Thoracic aorta (tissue), 2 donors: ENCODE measurements at places on chromosomes 5 and 9. TPM values are rescaled to one million over a fixed set of nuclear protein-coding genes. Genes with fewer than 3 reads are reported as not detected.
A peak's percentile ranks its signal among the peaks of the same experiment; 100 is the strongest.

GRCh38 chr5:62585306-62585705 lies 6.7 kb downstream of the LRRC70 start:
- H3K4me1 ChIP-seq: no peaks in the 10 kb centered on the region
- no peak overlapping the region for H3K4me3 ChIP-seq
- no peak for DNase-seq
- no peak overlapping the region for H3K27ac ChIP-seq

DNA sequence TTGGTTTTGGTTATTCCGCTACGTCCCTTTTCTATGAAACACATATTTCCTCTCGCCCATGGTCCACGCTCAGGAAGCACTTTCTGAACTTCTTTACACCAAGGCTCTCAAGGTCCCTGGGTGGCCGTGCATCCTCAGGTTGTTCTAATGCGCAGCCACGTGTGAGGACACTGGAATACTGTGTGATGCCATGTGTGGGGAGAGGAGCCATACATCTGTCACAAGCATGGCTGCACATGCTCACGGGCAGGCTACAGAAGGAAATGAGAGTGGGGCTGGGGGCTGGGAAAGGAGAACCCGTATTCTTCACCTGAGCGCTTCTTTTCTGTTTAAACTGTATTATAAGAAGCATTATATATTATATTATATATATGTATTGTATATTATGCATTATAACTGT lies 36.7 kb downstream of the PRRT1B start:
- H3K27me3 ChIP-seq: no peaks in the 10 kb centered on the region
- H3K4me1 ChIP-seq: peaks cover 18% of the 10 kb centered on the region
- DNase-seq: no peak
- H3K4me3 ChIP-seq: no peak overlapping the region
- H3K27ac ChIP-seq: no peak overlapping the region

DNA sequence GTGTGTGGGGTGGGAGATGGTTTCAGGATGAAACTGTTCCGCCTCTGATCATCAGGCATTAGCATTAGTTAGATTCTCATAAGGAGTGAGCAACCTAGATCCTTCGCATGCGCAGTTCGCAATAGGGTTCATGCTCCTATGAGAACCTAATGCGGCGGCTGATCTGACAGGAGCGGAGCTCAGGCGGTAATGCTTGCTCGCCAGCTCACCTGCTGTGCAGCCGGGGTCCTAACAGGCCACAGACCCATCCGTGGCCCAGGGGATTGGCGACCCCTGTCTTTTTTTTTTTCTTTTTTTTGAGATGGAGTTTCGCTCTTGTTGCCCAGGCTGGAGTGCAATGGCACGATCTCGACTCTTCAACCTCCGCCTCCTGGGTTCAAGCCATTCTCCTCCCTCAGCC lies 119.1 kb downstream of the KCNIP1 start:
- H3K27me3 ChIP-seq: no peaks in the 10 kb centered on the region
- no peaks in the 10 kb centered on the region for H3K36me3 ChIP-seq
- H3K4me1 ChIP-seq: no peaks in the 10 kb centered on the region
- no peak overlapping the region for H3K4me3 ChIP-seq
- no peak overlapping the region for H3K27ac ChIP-seq
- DNase-seq: no peak

DNA sequence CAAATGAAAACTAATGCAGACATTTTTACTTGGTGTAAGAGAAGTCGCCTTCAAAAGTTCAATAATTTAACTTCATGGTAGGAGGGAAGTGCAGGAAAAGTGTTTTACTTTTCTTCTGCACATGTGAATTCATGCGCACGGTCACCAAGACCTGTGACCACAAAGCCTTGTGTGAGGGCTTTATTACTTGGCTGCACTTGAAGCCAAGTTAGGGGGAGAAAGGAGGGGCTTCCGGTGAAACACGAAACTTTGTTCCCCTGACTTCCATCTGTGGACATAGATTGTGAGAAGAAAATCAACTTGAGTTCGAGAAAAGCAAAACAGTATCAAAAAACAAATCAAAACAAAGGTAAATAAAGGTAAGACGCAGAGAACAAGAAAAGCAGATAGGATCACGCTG lies 239.9 kb downstream of the ROR2 start:
- H3K27ac ChIP-seq: no peak overlapping the region
- H3K4me3 ChIP-seq: no peak overlapping the region
- H3K27me3 ChIP-seq: no peaks in the 10 kb centered on the region
- H3K4me1 ChIP-seq: no peaks in the 10 kb centered on the region

DNA sequence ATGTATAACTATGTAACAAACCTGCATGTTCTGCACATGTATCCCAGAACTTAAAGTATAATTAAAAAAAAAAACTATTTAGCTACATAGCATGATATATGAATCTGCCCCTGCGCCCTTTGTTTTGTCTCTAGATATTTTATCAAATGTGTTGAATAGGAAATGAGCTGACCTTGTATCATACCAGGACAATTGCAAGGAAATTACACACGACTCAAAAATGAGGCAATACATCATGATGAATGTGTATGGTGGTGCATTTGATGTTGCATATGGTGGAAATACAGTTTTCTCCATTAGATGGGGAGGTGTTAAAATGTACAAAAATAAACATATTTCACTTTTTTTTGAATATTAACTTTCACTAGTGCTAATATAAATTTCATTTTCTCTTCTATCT lies 28.6 kb upstream of the CEP78 start:
- no peak overlapping the region for H3K4me3 ChIP-seq
- no peaks in the 10 kb centered on the region for H3K4me1 ChIP-seq
- no peaks in the 10 kb centered on the region for H3K36me3 ChIP-seq
- H3K27ac ChIP-seq: no peak overlapping the region
- H3K27me3 ChIP-seq: no peaks in the 10 kb centered on the region

DNA sequence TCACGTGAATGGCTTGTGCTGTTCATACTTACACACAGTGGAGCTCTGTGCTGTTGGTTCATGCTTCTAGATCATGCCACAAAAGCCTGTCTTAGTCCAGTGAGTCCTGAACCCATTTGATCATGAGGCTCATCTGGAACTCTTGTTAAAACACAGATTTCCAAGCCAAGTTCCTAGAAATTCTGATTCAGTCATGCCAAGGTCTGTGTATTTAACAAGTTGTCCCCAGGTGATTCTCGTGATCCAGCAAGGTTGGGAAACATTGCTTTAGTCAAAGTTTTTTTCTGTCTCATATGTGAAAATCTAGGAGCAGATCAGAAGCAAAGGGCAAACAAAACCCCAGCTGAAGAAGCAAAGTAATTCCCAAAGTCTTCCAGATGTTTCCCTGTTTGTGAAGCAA lies 112.5 kb upstream of the GAS1 start:
- no peak overlapping the region for H3K4me3 ChIP-seq
- no peaks in the 10 kb centered on the region for H3K27me3 ChIP-seq
- H3K4me1 ChIP-seq: peaks cover 8% of the 10 kb centered on the region
- H3K27ac ChIP-seq: no peak overlapping the region

GRCh38 chr5:926417-927171 lies 33.9 kb downstream of the TRIP13 start:
- H3K4me3 ChIP-seq: peak overlapping the region; percentile 56
- no peak overlapping the region for H3K27ac ChIP-seq
- peaks cover 3% of the 10 kb centered on the region for H3K4me1 ChIP-seq
- no peak for DNase-seq

GRCh38 chr9:18428661-18429060 lies 45.3 kb upstream of the ADAMTSL1 start:
- no peaks in the 10 kb centered on the region for H3K36me3 ChIP-seq
- peaks cover 30% of the 10 kb centered on the region for H3K4me1 ChIP-seq
- no peak overlapping the region for H3K27ac ChIP-seq
- H3K27me3 ChIP-seq: no peaks in the 10 kb centered on the region
- no peak for DNase-seq

DNA sequence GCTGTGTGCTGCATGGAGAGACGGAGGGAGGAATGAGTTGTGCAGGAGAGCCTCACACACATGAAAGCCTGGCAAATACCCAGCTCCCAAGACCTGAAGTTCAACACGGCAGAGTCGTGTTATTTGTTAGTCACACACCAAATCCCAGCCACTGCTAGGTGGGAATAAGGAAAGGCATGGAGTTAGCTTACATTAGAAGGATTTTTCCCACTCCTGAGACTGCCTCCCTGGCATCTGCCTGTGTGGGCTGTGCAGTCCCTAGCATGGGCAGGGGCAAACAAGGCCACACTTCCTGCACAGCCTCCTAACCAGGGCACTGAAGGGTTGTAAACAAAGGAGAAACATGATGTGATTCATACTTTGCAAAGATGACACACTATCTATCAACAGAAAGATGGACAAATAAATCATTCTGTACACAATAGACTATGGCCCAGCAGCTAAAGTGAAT lies 306.8 kb downstream of the SPOCK1 start:
- no peak overlapping the region for H3K4me3 ChIP-seq
- no peak overlapping the region for H3K27ac ChIP-seq
- H3K36me3 ChIP-seq: no peaks in the 10 kb centered on the region
- no peaks in the 10 kb centered on the region for H3K4me1 ChIP-seq
- DNase-seq: no peak

GRCh38 chr5:63121471-63121870 lies 542.9 kb downstream of the LRRC70 start:
- DNase-seq: no peak
- no peaks in the 10 kb centered on the region for H3K36me3 ChIP-seq
- H3K27ac ChIP-seq: no peak overlapping the region
- H3K4me3 ChIP-seq: no peak overlapping the region

DNA sequence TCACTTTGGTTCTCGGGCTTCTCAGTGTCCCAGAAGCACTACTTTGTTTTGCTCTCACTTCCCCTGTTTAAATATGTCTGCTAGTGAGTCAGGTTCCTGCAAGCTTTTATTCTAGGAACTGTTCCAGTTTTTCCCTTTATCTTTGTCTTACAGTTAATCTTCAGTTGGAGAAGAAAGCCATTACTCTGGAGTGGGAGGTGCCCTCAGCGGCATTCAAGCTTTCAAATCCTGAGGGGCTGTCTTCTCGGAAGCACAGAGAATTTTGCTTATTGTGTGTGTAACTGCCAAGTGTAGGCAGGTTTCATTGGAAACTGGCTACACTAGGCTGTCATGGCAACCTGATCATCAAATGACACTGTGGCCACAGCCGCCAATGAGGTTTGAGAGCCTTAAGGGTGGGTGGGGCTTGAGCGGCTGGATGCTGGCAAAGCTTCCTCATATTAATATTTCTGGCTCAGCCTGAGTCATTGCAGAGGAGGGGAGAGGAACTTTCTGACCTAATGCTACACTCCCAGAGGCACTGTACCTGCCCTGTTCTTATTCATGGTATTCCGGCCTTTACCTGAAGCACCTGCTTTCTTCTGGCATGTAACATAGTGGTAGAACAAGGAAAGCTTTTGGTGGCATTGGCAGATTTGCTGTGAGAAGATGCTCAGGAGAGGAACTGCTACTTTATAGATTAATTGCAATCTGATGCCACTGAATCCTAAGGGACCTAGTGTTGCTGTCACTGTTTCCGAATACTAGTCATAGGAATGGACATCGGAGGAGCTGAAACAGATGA lies 26.3 kb downstream of the SLC25A25 start:
- peak overlapping the region; percentile 61 for H3K4me3 ChIP-seq
- no peaks in the 10 kb centered on the region for H3K36me3 ChIP-seq
- no peaks in the 10 kb centered on the region for H3K27me3 ChIP-seq
- DNase-seq: peak; percentile 91

- H3K4me1 ChIP-seq: peaks cover 8% of the 10 kb centered on the region
- no peak overlapping the region for H3K27ac ChIP-seq
- no peaks in the 10 kb centered on the region for H3K36me3 ChIP-seq
- H3K27me3 ChIP-seq: no peaks in the 10 kb centered on the region
- no peak overlapping the region for H3K4me3 ChIP-seq
- DNase-seq: no peak
Observed at GRCh38 chr5:126847456-126847820, 70.5 kb downstream of the LMNB1 start.

- no peak overlapping the region for H3K27ac ChIP-seq
- DNase-seq: no peak
- H3K4me3 ChIP-seq: no peak overlapping the region
- H3K4me1 ChIP-seq: peaks cover 13% of the 10 kb centered on the region
- H3K36me3 ChIP-seq: peaks cover 12% of the 10 kb centered on the region
Observed at GRCh38 chr5:151257731-151258181, 4.8 kb downstream of the GM2A start.

DNA sequence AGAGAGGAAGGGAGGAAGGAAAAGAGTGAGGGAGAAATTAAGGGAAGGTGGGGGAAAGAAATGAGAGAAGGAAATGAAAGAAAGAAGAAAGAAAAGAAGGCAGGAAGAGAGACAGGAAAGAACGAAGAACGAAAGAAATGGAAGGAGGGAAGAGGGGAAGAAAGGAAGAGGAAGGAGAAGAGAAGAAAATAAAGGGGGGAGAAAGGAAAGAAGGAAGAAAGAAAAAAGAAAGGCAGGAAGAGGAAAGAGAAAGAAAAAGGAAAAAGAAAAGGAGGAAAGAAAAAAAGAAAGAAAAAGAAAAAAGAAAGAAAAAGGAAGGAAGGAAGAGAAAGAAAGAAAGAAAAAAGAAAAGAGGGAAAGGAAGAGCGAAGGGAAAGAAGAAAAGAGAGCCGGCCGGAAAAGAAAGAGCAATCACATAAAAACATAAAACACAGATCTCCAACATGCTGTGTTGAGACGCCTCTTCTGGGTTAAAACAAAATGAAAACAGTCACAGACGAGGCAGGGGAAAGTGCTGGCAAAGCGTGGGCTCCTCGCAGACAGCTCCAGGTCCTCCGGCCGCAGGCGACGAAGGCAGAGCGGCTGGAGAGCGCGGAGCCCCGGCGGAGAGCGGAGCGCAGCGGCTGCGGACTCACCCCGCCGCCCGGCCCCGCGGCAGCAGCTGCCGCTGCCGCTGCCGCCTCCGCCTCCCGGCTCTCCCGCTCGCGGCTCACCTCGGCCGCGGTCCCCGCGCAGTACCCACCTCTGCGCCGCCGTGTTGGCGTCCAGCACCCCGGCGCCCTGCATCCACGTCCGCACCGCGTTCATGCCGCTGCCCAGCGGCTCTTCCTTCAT lies 896 bp downstream of the EBF1 start:
- peak overlapping the region; percentile 73 for H3K4me3 ChIP-seq
- H3K27me3 ChIP-seq: no peaks in the 10 kb centered on the region

GRCh38 chr5:136482206-136482605 lies 116.9 kb upstream of the TRPC7 start:
- no peak for DNase-seq
- H3K36me3 ChIP-seq: no peaks in the 10 kb centered on the region
- no peaks in the 10 kb centered on the region for H3K27me3 ChIP-seq
- H3K27ac ChIP-seq: no peak overlapping the region
- H3K4me3 ChIP-seq: no peak overlapping the region
- no peaks in the 10 kb centered on the region for H3K4me1 ChIP-seq

Gene BTNL3
- not detected for total RNA-seq

Gene CCDC192
- not detected for total RNA-seq

Gene ENHO
- total RNA-seq: not detected

Gene TRIP13
- 1.6 TPM for total RNA-seq

Gene LSM11
- 6.8 TPM for total RNA-seq

Gene SLC35A4
- 40.2 TPM for total RNA-seq

Gene SAXO1
- 1.8 TPM for total RNA-seq

Gene ITK
- total RNA-seq: 8.2 TPM

Gene DDX46
- 27.1 TPM for total RNA-seq
